ENCODE measurements at places on chromosomes 5 and 9.

DNA sequence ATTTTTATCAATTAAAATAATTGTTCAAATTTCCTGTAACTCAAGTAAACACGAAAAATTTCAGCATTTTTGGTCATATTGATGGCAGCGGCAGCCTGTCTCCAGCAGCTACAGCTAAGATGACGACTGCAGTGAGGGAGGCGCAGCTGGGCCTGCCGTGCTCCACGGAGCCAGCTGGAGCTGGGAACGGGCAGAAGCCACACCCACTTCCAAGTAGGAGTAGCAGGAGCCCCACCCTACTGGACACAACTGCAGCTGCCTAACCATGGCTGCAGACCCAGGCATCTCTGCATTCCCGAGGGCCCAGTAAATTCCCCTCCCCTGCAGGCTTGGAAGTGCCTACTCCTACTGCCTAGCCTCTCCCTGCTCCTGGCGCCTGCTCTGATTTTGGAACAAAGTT, 2031.7 kb downstream of the EFNA5 start:
- DNase-seq = no peak

GRCh38 chr5:4487581-4487980, 652.5 kb upstream of the ADAMTS16 start:
- no peak for DNase-seq

- DNase-seq = no peak
Measured at GRCh38 chr5:138557677-138558076, 14.6 kb upstream of the ETF1 start.

GRCh38 chr5:17115855-17116254, 101.6 kb upstream of the BASP1 start:
- no peak for DNase-seq

DNA sequence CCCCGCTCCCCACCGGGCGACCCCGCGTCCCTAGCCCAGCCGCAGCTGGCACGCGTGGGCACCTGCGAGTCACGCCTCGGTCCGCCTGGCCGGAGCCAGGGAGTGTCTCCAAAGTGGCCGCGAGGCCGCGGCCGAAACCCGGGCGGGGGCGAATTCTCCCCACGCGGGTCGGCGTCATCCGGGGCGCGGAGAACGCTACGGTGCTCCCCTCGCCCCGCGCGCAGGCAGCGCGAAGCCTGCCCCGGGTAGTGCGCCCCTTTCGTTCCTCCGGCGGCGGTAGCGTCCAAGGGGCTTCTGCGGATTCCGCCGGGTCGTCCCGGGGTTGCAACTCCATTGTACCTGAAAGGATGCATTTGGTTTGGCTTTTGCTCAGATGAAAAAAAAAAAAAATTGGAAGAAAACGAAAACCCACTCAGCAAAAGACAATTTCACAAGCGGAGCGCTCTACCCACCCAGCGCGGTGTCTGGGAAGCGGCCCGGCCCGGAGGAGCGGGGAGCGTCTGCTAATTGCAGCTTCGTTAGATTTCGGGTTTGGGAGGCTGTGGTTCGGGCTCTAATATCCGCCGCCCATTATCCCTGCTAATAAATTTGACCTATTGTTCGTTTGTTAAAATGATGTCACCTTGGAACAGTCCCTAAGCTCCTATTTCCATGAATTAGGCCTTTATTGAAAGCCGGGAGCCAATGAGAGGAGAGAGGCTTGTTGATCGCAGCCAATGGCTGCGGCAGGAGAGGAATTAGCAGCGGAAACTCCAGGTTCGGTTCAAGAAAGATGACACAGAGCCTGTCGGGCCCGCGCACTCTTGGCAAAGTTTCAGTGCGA, at the start of gene TLX3:
Gene TLX3 (plus strand): TSS at position 796 of the 823 bp plus-strand sequence. CDS start 118 bp downstream, outside the sequence.
- DNase-seq = no peak

DNA sequence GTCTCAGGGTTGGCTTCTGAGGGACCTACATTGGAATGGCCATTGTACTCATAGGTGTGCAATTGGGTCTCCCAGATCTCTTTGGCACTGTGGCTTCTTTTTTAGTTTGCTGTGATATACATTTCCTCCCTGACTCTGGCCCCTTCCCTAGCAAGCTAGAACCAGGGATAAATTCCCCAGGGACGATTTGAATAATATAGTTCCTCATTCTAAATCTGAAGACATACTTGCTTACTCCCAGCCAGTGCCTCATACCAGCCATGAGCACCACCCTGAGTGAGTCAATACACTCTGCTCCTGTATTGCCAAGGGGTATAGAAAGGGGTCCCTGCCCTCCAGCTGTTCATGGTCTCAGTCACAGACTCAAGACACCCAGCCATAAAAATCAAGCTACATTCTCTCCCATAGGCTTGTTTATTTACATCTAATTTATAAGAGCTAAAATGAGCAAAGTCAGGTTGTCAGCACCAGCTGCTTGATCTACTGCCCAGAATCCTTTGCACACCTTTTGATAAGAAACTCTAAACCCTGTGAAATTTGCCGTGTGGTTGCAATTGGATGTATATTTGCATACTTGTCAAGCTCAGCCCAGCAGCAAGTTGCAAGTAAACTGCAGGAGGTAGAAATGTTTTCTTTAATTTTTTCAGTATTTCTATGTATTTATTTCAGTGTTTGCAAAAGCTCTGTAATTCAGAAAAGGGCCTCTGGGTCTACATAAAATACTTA, 219.9 kb upstream of the IRX1 start:
- no peak for DNase-seq

DNA sequence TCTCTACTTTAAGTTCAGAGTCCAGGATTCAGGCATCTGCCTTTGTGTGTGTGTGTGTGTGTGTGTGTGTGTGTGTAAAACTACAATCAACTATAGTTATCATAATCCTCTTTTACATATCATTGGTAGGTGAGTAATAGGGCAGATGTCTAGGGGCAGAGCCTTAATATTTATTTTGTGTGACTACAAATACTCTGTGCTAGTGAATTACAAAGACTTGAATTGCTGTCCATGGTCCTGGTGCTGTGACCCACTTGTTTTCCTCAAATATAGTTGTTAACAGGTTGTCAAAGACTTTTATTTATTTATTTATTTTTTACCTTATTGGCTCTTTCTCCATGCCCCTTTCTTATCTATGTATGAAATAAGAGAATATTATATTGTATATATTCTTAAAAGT, 196.8 kb downstream of the ANXA1 start:
- no peak for DNase-seq

- DNase-seq = no peak
Measured at GRCh38 chr5:172855597-172856292, 21.7 kb downstream of the ERGIC1 start.

DNA sequence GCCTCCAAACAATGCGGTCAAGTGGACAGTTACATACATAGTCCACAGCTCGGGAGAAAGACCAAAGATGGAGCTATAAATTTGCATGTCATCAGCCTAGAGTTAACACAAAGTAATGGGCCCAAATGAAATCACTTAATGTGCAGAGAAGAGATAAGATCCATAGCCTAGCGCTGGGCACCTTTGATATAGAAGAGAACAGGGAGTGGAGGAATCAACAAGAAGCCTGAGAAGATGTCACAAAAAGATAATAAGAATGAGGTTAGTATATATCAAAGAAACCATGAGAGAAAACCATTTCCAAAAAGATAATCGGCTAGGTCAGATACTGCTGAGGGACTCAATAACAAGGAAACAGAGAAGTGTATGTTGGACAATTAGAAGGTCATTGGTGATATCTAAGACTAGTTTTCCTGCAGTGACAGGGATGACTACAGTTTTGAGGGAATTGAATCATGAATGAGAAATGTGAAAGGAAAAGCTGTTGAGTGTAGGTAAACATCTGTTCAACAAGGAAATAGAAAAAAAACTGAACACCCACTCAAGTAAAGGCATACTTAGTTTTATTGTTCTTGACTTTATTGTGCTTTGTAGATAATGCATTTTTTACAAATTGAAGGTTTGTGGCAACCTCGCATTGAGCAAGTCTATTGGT, 68.7 kb upstream of the CDH6 start:
- no peak for DNase-seq

DNA sequence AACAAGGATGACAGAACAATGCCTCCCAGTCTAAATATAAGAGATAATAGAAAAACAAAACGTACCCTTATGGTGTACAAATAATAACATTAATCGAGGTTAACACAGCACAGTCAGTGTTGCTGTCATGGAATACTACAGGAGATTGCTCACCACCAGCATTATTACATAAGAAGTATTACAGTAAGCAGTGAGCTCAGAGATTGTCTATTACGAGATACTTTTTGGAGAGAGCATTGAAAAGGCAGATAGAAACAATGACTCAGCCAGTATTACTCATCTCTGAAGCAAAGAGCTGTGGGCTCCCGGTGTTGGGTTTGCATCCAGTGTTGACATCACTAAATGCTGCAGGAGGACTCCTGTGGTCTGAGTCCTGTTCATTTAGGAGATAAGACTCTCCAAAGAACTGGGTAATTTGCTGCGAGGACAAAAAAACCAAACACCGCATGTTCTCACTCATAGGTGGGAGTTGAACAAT, 191.9 kb upstream of the SEMA6A start:
- DNase-seq = no peak

- DNase-seq = no peak
Measured at GRCh38 chr9:117796681-117797080, 92.5 kb downstream of the TLR4 start.

GRCh38 chr5:62450259-62450658, 37.7 kb downstream of the IPO11 start:
- DNase-seq = no peak

DNA sequence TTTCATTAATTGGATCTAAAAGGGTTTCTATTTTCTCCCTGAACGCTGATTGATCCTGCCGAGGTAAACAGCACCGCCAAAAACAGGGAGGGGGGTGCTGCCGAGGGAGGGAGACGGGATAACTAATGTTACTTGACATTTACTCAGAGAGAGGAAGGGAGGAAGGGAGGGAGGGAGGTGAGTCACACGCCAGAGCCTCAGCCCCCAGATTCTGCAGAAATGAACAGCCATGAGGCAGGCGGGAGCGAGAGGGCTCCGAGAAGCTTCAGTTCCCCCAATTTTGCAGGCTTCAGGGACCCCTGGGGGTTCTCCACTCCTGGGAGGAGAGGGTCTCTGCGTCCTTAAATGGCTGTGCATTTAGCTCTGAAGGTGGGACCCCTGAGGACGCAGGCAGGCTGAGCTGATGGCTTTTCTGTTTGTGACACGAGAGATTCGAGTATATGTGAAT, 59.1 kb upstream of the IER5L start:
- DNase-seq = peak; percentile 72

GRCh38 chr9:127915801-127916719, 781 bp downstream of the ST6GALNAC4 start:
- DNase-seq = no peak

DNA sequence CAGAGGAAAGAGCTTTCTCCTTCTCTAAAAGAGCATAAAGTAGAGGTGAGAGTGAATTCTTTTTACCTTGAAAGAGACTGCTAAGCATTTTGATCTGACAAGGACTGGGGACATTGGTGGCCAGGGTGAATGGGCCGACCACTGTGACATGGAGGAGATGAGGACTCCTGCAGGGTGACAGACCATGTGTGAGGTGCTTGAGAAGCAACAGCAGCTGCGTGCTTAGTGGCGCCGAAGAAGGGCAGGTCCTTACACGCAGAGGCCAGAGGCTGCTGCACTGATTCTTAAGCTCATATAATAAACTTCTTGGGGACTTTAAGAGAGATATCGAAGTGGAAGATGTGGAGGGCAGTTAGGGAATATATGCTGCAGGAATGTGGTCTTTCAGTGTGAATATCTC, 8.7 kb upstream of the JAKMIP2 start:
- no peak for DNase-seq

GRCh38 chr9:16509997-16510396, 360.5 kb downstream of the BNC2 start:
- no peak for DNase-seq

DNA sequence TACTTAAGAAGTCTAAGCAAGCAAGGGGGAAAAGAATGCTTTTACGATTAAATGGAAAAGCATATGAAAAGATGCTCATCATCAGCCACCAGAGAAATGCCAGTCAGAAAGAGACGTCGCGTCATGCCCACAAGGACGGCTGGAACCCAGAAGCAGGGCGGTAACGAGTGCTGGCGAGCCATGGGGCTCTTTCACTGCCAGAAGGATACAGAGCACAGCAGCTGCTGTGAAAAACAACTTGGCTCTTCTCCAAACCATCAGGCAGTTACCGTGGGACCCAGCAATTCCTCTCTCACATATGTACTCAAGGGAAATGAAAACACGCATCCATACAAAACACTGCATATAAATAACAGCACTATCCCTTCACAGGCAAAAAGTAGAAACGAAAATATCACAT, 95.5 kb downstream of the CAMSAP1 start:
- DNase-seq = no peak

GRCh38 chr5:160165137-160166068, 46.2 kb upstream of the PWWP2A start:
- no peak for DNase-seq

GRCh38 chr5:128782446-128782845, 182.8 kb upstream of the SLC27A6 start:
- no peak for DNase-seq

DNA sequence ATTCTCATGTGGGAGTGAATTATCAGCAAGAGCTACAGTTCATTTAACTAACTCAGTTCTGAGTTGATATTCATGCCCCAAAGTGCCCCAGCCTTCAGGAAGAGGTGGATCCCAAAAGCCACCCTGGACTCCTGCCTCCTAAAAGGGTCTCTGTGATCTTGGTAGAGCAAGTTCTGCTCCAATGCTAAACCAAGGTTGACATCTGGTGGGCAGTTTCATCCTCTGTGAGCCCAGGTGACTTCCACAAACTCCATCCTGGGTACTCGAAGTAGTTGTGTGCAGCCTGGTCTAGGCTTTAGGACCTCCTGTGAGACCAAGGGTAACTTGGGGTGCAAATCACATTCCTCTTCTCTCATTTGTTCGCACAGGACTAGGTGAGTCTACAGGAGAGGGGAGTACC, 816.8 kb downstream of the MTRR start:
- no peak for DNase-seq

DNA sequence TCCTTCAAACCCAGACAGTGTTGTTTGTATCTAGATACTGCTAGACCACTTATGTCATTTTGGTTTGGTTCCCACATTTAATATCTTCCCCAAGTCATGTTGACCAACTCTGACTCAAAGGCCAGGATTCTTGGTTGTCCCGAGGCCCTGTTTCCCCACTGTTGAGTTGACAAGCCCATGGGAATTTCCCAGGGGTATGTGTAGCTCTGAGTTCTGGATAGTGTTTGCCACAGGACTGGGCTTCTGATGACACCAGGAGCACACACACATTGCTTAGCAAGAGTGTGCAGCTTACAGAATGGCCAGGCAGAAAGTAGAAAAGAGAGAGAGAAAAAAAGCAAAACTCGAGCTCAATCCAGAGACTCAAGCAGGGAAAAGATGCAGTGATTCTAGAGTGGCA, 214.4 kb downstream of the NXNL2 start:
- DNase-seq = no peak

GRCh38 chr9:136609838-136610311, 52.8 kb upstream of the EGFL7 start:
- no peak for DNase-seq

- no peak for DNase-seq
Measured at GRCh38 chr9:31519011-31519410, 865.4 kb upstream of the ACO1 start.

- DNase-seq = no peak
Measured at GRCh38 chr9:128254362-128254761, 21.4 kb downstream of the GOLGA2 start.

DNA sequence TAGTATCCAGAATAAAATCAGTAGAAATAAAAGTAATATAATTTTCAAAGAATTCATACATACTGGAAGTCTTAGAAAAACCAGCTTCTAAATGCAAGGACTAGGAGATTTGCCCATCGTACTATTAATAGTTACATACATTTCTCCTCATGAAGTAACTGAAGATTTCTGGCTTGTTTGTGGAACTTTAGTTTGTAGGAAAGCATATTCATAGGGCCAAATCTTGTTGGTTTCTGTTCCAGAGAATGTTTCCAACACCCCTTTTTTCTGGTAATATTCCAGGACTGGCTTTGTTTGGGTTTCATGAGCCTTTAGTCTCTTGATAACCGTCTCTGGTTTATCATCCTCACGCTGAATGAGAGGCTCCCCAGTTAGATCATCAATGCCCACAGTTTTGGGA, 66.3 kb upstream of the TJP2 start:
- DNase-seq = no peak

Data from stimulated activated CD4-positive, alpha-beta T cell treated with anti-CD3 and anti-CD28 coated beads, Interleukin-2, amount 100 ng/mL, for 4 hours (primary cell).